Activated CD4-positive, alpha-beta T cell treated with anti-CD3 and anti-CD28 coated beads, Interleukin-2, amount 10 ng/mL, durations not matched to agents 24 days and 14 days (primary cell): ENCODE measurements at places on chromosomes 4 and X. TPM values are rescaled to one million over a fixed set of nuclear protein-coding genes. Genes with fewer than 3 reads are reported as not detected.

NPFFR2 gene
- total RNA-seq, result not detected in 2 replicates

DNA sequence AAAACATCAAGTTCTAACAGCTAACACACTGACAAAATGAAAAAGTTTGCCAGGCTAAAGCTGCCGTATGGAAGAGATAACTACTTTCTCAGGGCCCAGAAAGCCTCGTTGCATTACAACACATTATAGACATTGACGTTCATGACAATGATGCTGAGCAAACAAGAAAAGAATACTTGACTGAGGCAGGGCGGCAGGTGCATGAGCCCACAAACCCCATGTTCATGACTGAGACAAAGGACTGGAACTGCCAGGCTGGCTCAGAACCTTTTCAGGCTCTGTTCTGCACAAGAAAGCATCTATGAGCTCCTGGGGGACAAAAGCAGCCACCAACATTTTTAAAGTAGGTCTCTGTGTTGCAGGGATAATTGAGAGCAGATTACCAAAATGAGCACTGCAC is 13.6 kb downstream of the TLR6 start:
- H3K4me3 ChIP-seq, result no peak overlapping the region
- H3K36me3 ChIP-seq, result peaks cover 12% of the 10 kb centered on the region
- no peak overlapping the region for H3K27ac ChIP-seq
- peaks cover 6% of the 10 kb centered on the region for H3K4me1 ChIP-seq
- no peak for DNase-seq

C1QTNF7 gene
- total RNA-seq, result not detected in 2 replicates

DNA sequence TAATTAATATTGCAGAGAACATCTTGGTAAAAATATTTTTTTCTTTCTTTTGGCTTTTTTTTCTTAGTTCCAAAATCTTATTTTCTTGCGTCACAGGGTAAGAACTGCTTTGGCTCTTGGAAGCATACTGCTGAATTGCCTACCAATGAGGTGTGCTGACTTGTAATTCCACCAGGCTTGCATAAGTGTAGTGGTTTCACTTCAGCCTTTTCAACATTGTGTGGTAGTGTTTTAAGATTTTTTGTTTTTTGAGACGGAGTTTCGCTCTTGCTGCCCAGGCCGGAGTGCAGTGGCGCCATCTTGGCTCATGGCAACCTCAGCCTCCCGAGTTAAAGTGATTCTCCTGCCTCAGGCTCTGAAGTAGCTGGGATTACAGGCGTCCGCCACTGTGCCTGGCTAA is 42.4 kb downstream of the N4BP2 start:
- peak; percentile 40 for DNase-seq
- no peak overlapping the region for H3K4me3 ChIP-seq
- H3K27ac ChIP-seq, result no peak overlapping the region

DNA sequence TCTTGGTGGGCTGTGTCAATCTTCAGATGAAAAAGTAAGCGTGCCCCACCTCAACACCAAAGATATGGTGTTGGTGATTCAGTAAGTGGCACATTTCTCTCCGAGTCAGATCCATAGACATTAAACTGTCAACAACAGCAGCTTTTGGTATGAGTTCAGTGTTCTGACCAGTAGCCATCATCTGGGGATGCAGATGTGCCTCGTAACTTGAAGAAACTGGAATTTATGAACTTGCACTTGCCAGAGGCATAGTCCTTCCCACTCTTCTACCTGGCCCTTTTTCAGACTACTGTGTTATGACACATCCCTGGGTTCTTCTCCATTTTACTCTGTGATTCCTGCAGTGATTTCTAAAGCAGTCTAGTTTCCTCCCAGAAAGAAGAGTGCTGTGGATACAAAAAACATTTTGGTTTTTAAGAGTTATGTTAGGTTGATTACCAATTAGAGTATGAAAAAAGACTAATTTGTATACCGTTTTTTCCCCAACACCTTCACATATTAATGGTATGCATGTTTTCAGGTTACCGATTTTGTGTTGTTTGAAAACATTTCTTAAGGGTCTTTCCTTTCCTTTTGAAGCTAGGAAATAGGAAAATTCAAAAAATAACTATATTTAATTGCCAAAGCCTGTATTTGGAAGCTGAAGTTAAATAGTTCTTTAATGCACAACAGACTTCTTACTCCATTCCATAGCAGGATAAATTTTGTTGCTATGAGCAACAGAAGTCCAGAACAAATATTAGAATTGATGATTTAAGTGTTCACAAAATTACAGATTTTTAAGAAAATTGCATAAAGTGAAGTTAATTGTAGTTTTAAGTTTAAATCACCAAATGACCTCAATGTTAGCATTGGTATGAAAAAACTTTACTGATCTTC is 39.3 kb downstream of the NUDT6 start:
- peaks cover 2% of the 10 kb centered on the region for H3K27me3 ChIP-seq
- H3K4me1 ChIP-seq, result no peaks in the 10 kb centered on the region
- H3K4me3 ChIP-seq, result no peak overlapping the region
- H3K27ac ChIP-seq, result no peak overlapping the region

DNA sequence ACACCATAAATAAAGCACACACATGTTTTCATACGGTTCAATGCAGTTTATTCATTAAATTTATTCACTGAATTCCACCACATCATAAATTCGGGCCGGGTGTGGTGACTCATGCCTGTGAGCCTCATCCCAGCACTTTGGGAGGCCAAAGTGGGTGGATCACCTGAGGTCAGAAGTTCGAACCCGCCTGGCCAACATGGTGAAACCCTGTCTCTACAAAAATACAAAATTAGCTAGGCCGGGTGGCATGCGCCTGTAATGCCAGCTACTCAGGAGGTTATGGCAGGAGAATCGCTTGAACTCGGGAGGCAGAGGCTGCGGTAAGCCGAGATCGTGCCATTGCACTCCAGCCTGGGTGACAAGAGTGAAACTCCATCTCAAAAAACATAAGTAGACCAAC is 131.6 kb downstream of the PDS5A start:
- no peak overlapping the region for H3K4me3 ChIP-seq
- peaks cover 39% of the 10 kb centered on the region for H3K36me3 ChIP-seq
- H3K27me3 ChIP-seq, result no peaks in the 10 kb centered on the region
- no peak overlapping the region for H3K27ac ChIP-seq
- DNase-seq, result no peak

DNA sequence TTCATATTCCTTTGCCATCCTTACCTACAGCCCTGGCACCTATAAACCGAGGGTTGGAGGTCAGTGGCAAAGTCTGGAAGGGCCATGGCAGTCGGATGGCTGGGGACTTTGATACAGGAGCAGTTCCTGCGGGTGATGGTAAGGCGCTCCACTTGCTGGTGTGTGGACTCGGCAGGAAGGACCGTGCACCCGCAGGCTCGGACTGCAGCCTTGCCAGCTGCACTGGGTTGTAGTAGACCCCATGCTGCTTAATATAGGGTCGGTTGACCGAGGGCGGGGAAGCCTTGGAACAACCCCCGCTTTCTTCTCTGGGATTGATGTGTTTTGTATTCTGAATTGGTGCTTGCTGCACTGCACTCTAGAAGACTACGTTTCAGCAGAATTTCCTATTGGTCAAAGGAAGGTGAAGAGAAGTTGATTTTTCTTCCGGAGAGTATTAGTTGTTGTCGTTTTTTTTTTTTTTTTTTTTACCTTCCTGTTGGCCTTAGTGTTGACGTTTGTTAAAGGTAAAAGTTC is 638 bp downstream of the BLTP1 start:
- H3K4me1 ChIP-seq, result peaks cover 43% of the 10 kb centered on the region
- DNase-seq, result peak; percentile 80
- peaks cover 26% of the 10 kb centered on the region for H3K36me3 ChIP-seq
- peak overlapping the region; percentile 92 for H3K4me3 ChIP-seq
